Nephron progenitor cell (in vitro differentiated cells): ENCODE measurements at places on chromosomes 6 and 20.

- DNase-seq: no peak
These were observed 84.6 kb upstream of the ZNF322 start for GRCh38 chr6:26743941-26744699.

DNA sequence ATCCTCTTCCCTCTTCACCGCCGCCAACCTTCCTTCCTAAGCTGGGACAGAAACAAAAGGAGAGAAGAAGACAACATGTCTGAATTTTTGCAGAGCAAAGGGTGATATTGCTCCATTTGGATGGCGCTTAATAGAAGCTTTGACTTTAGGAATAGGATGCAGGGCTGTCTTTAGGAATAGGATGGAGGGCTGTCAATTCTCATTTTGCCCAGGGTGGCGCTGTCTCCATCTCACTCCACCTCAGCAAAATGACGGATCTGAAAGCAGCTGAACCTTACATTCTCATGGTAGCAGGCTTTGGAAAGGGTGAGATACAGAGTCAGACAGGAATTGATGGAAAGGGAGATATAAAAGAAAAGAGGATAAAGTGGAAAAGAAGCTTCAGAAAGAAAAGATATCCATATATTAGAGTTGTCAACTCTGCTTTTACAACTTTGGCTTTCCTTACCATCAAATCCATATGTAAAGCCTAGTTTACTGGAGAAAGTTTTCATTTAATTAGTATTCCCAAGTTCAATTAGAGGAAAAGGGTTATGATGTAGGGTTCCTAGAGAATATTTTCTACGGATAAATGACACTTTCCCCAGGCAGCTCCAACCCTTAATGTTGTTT lies 2.4 kb downstream of the MTCL3 start:
- peak; percentile 57 for DNase-seq

GRCh38 chr20:48844996-48845395 lies 17.2 kb upstream of the PREX1 start:
- no peak for DNase-seq

GRCh38 chr6:116536216-116536621 lies 9.3 kb downstream of the TRAPPC3L start:
- peak; percentile 15 for DNase-seq

DNA sequence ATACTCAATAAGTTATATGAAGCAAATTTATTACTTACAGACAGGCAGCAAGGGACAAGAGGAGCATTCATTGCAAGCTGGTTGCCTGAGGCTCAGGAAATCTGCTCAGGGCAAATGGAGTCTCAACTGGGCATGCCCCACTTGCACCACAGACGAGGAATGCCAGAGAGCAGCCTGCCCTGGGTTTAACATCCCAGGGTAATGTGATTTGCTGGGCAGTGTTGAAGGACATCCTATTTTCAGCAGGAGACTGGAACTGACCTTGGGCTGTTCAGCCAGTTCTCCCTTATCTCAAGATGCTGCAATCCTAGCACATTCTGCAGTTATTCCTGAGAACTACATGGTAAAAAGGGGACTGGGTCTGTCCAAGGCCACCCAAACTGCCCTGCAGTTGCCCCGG lies 3.8 kb upstream of the ENTPD6 start:
- no peak for DNase-seq

DNA sequence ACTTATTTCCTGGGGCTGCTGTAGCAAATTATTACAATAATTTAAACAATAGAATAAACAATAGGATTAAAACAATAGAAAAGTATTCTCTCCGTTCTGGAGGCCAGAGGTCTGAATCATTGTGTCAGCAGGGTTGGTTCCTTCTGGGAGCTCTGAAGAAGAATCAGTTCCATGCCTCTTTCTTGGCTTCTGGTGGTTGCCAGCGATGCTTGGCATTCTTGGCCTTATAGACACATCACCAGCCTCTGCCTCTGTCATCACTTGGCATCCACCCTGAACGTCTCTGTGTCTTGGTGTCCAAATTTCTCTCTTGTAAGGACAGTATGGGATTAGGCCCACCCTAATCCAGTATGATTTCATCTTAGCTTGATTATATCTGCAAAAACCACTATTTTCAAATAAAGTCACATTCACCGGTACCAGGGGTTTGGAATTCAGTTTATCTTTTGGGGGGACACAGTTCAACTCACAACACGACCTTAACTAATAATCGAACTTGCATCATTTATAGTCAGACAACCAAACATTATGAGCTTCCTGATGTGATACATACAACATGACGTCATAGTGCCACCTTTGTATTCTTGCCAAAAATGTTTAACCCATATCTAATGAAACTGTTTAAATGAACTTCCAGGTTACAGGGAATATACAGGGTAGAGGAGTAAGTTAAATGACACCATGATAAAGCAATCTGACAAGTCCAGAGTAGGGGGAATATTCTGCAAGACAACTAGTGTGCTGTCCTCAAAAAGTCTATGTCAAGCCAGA lies 84.7 kb upstream of the RNF24 start:
- DNase-seq: no peak
